Cortex of kidney (tissue), 1 donor: ENCODE measurements at places on chromosomes 16 and 17.

- no peak for DNase-seq
Observed at GRCh38 chr16:56983211-56983751, 6.1 kb upstream of the NLRC5 start.

DNA sequence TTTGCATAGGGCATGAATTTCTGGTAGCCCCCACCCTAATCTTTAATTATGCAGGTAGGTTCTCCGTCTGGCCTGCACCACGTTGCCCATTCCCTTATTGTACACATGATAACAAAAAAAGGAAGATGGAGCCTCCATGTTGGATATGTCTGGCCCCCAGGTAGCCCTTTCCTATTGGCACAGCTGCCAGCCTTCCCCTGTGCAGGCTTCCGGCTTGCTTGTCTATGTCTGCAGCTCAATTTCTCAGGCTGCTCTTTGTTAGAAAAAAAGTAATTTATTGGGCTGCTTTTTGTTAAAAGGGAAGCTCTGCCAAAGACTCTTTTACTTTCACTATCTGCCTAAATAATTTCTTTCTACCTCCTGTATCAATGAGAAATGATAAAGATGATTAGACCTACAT is 5.5 kb downstream of the OR1A1 start:
- DNase-seq: no peak

DNA sequence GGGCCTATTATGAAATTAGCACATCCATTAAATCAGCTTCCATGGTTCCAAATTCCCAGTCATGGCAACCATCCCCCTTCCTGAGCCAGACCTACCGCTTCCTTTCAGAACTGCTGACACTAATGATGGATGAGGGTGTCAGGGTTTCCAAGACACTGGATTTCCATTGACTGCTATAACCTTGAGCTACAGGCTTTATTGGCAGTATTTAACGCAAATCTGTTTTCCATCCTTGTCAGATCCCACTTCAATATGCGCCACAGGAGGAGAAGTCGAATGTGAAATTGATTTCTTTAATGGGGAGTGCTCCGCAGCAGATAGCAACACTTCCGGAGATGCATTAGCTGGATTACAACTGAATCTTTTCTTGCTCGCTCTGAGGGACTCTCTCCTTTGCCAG is 197.1 kb downstream of the HS3ST4 start:
- no peak for DNase-seq

DNA sequence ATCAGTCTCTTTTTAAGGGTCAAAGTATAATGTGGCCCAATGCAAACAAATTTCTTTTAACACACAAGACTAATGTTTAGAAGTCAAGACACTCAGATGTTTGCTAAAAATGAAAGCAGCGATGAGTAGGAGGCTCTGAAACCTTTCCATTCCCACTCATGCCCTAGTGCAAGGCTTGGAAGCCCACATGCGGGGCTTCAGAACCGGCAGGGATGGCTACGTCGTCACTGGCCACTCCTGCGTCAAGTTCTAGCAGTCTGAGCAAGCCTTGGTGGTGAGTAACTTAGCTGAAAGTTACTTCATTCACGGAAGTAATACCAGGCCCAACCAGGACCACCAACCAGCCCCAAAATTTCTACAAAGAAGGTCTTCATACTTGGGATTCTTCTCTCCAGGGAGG is 14.8 kb upstream of the TMED6 start:
- DNase-seq: no peak

GRCh38 chr16:20042848-20043247 is 30.8 kb downstream of the GPR139 start:
- DNase-seq: no peak

- DNase-seq: no peak
Observed at GRCh38 chr17:55284944-55285339, 20.2 kb downstream of the HLF start.

DNA sequence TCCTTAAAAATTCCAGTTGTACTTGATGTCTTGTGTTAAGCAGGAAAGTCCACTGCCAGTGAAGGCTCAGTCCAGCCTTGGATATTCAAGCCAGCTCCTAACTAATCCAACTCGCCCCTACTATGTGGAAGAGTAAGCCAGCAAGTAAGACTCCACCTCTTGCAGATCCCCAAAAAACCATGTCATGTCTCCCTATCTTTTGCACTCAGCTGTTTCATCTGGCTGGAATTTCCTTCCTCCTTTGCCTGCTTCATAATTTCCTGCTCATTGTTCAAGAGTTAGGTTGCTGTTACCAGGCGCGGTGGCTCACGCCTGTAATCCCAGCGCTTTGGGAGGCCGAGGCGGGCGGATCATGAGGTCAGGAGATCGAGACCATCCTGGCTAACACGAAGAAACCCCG is 37.8 kb downstream of the RBBP6 start:
- DNase-seq: no peak

GRCh38 chr17:65564793-65565192 is 3.3 kb upstream of the AXIN2 start:
- DNase-seq: no peak

DNA sequence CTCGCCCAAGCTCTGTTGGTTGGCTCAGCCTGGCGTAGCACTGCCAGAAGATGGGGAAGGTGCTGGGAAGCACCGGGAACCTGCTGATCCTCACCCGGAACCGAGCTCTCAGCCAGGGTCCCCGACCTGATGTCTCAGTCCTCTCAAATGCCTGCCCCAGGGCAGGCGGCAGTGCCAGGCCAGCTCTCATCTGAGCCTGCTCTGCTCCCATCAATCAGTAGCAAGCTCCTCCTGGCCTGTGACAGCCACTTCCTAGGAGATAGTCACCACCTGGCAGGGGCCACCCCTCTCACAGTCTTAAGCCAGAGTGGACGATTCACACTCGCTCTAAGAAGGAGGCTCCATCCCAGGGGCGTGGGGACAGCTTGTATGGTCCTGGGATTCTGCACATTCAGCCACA is 62.0 kb downstream of the ENGASE start:
- no peak for DNase-seq

GRCh38 chr17:64329588-64329987 is 61.1 kb downstream of the PECAM1 start:
- DNase-seq: no peak

DNA sequence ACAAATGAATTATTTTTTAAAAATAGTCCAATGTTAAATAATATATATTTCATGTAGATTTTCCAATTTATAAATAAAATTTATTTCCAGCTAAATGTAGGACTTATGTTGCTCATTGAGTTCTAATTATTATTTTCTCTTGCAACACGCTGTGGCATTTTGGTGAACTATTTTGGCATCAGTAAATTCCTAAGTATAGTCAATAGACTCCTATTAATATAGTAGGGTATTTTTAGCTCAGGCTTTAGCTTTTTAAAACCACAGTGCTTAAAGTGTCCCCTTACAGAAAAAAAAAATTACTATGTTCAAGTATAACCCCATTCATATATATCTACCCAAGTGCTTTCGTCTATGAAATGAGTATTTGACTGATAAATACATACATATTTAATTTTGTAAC is 919.2 kb upstream of the SOX9 start:
- DNase-seq: no peak

- no peak for DNase-seq
Observed at GRCh38 chr16:87538160-87538559, 45.3 kb upstream of the ZCCHC14 start.

- no peak for DNase-seq
Observed at GRCh38 chr16:15610369-15610871, 32.5 kb downstream of the MARF1 start.

DNA sequence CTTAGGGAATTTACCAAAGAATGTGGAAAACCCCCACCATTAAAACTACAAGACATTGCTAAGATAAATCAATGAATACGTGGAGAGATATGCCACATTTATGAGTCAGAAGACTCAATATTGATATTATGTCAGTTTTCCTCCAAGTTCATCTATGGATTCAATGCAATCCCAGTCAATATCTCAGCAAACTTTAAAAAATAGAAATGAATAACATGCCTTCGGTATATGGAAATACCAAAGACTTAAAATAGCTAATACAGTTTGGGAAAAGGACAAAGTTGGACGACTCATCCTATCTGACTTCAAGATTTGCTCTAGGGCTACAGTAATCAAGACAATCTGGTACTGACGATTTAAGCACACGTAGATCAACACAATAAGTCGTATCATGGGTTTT is 31.2 kb downstream of the PIK3R5 start:
- no peak for DNase-seq

DNA sequence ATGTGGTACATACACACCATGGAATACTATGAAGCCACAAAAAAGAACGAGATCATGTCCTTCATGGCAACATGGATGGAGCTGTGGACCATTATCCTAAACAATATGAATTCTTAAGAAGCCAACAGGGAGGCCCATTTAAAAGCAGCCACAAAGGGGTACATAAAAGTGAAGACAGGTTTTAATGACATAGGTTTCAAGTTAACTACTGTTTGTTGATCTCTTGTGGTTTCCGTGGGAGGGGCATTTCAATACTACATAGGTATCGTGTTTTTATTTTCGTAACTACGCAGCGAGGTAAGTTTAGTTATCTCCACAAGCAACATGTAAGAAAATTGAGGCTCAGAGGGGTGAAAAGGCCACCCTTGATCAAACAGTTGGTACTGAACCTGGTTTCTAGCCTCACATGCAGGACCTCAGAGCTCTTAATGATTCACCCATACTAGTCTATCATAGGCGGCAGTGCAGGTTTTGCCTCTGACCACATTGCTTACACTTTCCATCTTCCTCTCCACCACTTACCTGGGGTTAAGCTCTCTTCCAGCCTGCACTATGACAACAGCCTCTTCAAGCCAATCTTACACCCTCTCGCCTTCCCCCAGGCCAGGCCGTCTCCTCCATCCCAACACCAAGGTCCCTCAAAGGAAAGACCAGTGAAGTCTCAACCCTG is 534.1 kb upstream of the HSBP1 start:
- DNase-seq: no peak

GRCh38 chr17:4768298-4768697 is 3.4 kb upstream of the TM4SF5 start:
- DNase-seq: no peak

- DNase-seq: no peak
Observed at GRCh38 chr17:74211141-74211911, 2.0 kb upstream of the TTYH2 start.

DNA sequence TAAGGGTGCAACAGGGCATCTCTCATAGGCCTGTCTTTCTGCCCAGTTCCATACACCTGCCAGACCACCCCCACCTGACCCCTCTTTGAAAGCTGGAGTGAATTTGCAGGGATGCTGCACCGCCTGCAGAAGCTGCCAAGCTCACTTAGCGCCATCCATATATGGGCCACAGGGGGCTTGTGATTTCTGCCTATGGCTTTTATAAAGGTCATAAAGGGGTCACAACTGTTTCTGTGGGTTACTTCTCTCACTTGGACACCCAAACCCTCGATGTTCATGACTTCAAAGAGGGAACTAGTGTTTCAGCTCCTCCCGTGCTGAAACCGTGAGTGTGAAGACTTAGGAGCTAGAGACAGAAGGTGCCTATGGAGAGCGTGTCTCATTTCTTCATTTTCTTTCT is 23.9 kb upstream of the MEAK7 start:
- no peak for DNase-seq

DNA sequence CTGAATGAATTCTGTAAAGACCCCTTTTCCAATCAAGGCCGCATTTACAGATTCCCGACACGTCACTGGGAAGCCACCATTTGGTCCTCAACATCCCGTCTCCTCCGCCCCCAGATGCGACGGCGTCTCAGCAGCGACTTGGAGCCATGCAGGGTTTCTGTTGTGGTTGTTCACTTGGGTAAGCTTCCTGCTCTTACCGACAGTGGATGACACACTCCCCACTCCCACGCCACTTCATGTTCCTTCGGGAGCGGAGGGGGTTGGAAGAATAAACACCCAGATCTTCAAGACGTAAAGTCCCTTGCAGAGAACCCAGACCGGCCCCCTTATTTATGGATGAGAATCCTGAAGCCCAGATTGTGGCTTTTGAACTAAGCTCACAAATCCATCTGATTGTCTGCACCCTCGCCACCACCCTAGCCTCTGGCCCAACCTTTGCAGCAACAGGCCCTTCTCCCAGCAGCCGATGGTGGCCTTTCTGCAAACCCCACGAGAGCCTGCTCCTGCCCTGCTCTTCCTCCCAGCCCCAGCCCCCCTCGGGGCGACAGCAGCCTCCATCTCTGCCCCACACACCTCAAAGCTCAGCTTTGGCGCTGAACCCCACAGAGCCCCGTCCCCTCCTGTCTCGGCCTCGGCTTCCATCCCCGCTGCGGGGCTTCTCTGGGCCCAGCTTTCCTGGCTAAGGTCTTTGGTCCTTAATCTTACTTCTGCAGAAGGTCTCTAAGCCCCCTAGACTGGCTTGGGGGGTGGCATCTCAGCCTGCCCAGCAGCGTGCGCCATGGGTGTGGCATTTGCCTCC is 19.0 kb upstream of the OSGIN1 start:
- DNase-seq: no peak

GRCh38 chr17:17175917-17176316 is 30.2 kb downstream of the PLD6 start:
- no peak for DNase-seq

DNA sequence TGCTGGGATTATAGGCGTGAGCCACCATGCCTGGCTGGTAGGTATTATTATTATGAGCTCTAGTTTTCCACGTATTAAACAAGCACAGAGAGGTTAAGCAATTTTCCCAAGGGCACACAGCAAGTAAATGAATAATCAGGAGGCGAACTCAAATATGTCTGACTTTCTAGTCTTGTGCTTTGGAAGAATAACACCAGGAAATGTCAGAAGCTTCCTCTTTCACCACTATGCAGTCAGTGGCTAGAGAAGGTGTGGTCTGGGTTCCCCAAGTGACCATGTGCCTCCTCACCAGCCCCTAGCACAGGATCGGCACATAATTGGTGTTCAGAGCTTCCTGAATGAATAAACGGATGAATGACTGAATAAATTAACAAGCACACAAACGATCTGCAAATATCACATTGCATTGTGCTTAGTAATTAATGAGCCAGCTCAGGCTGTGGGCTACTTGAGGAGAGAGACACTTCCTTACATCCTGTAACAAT is 21.6 kb upstream of the SCNN1B start:
- no peak for DNase-seq

- DNase-seq: no peak
Observed at GRCh38 chr16:890217-890616, 80.6 kb downstream of the LMF1 start.

DNA sequence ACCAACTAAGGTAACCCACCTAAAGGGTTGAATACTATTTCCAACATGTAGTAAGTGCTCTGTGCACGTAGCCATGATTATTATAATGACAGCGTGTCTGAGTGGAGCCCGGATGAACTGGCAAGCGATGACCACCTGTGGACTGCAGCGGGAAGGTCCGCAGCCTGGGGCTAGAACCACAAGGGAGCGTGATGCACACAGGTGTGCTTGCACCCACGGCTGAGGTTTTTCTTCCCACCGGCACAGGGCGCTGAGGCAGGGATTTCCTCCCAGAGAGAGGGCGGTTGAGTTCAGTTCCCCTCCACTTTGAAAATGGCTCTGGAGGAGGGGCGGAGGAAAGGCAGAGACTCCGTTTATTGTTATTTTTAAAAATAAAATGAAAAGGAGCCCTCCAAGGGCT is 221.7 kb upstream of the HSBP1 start:
- no peak for DNase-seq
